Activated CD8-positive, alpha-beta memory T cell treated with anti-CD3 and anti-CD28 coated beads for 4 hours (primary cell): ENCODE measurements at places on chromosomes 5 and 9.

- DNase-seq = no peak
These were observed 4.0 kb downstream of the DNM1 start for GRCh38 chr9:128206916-128207910.

GRCh38 chr9:24832307-24832706, 286.6 kb upstream of the IZUMO3 start:
- DNase-seq = no peak

DNA sequence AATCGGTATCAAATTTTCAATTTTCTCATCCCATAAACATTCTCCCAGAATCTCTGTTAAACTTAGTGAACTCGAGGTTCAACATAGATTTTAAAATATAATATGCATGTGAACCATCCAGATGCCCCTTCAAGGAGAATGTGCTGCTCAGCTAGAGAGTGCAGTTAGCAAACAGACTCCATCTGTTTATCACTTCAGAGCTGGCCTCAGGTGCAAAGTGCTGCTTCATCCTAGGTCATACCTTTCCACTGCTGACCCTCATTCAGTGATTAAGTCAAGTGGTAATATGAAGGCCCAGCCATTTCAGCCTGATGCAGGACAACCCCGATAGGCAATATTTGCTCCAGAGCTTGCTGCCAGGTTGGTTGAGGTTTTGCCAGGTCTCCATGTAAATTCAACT, 339.0 kb upstream of the POU5F2 start:
- no peak for DNase-seq

GRCh38 chr9:126329476-126330275, 3.0 kb downstream of the MVB12B start:
- no peak for DNase-seq

DNA sequence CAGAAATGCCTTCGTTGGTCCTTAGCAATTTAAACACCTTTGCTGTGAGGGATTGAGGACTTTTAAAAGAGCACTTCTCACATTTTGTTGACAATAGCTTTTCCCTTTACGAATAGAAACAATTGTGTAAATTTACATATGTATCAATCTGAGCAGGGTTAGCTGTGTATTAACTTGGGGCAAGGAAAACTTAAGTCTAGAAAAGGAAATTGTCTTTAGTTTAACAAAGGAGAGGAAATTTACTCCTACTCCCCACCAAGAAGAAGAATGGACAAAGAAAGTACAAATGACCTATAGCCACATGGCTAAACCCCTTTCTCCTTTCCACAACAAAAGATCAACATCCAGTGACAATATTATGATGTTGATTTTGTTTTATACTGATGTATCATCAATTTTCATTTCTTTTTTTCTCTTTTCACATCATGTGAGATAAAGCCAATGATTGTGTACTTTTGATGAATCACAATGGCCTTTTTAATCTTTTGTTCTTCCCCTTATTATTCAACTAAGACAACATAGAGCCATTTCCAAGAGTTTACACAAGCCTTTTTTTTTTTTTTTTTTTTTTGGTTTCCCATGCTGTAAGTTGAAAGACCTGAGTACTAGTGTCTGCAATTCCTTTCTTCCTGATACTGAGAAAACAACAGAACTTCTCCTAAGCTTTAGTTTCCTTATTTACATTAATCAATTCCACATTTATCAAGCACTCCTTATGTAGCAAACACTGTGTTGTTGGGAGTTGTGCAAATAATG, 19.0 kb downstream of the FOXB2 start:
- DNase-seq = no peak
